ENCODE measurements at places on chromosomes 3 and 15.

- DNase-seq = no peak
Observed at GRCh38 chr15:87131067-87131466, 1051.4 kb downstream of the AGBL1 start.

DNA sequence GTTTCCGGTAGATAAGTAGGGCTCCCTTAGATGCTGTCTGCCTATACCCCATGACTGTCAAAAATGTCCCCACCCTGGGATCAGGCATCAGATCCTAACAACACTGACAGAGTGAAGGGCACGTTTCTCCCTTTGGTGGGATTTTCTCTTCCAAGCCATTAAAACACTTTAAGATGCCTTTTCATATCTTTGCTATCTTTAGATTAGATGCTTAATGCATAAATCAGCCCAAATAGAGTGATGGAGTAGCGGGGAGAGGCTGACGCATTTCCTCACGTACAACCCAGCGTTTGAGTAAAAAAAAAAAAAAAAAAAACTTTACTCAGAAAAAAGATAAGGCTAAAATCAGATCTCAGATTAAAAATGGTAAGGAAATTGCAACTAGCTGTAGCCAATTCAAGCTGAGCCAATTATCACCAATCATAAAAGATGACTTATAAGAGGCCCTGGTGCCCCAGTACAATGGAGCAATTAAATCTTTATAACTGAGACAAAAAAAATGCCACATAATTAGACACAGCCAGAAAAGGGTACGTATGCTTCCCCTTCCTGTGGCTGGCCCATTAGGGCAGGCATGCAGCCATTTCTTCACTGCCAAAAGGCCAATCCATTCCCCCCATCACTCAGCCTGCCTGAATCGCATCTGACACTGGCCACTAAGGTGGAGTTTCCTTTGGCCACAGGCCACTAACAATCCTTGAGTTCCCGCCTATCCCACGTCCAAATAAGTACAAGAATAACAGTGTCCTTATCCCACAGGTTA is 45.0 kb downstream of the RFTN1 start:
- DNase-seq = no peak

GRCh38 chr3:52236424-52236886 is 2.5 kb downstream of the TWF2 start:
- DNase-seq = no peak

DNA sequence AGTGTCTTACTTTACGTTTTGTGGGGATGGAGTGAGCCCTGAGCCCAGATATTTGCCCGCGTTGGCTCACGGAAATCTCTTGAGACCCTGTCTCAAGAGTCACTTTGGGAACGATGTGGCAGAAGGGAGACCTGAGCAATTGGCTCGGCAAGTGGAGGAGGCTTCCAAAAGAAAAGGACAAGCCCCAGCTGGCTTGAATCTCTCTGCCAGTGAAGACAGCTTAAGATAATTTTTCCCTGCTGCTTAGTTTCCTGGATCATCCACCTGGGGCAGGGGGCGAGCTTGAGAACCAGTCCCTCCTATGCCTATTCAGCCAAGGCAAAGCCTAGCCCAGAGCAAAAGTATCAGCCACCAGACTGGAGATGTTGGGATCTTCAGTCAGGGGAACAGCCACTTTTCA is 708 bp downstream of the SEC22A start:
- no peak for DNase-seq

- DNase-seq = no peak
Observed at GRCh38 chr15:90530250-90531051, 728 bp downstream of the CRTC3 start.

GRCh38 chr3:140536926-140537726 is 140.7 kb upstream of the TRIM42 start:
- DNase-seq = no peak

- DNase-seq = no peak
Observed at GRCh38 chr3:134092208-134092701, 62.5 kb upstream of the SLCO2A1 start.

- peak; percentile 89 for DNase-seq
Observed at GRCh38 chr15:71687902-71688508, 122.3 kb upstream of the NR2E3 start.

DNA sequence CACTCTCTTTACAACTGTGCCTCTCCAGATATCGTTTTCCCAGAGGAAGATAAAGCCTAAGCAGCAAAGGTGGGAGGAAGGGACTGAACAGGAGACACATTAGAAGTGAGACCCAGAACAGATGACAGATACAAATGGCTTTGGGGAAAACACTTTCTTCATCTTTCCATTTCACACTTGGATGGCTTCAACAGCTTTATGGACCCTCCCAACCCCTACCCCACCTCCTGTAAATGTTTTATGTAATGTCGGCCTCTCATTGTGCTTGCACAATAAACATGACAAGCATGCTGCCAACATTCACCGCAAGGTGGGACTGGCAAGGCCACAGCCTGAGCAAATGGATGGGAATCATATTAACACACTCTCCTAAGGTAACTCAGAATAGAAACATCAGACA is 1088.6 kb downstream of the TUSC7 start:
- DNase-seq = no peak

- peak; percentile 98 for DNase-seq
Observed at GRCh38 chr15:60758961-60759729, 280.2 kb upstream of the ICE2 start.

DNA sequence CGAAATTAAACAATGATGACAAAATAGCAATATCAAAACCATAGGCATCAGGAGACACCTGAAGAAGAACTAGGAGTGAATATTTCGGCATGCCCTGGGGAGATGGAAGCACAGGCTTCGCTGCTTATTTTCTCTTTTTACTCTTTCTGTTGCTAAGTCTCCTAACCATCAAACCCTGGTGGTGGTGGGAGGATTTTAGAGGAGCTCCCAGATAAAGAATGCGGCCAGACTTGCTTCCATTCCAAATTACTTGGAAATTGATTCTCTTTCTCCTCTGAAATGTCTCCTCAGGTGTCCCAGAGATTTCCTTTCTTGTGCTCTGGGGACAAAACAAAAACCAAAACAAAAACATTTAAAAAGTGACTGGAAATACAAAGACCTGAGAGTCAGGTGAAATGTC is 243.0 kb downstream of the KBTBD8 start:
- DNase-seq = no peak

- DNase-seq = no peak
Observed at GRCh38 chr3:44114142-44114541, 127.5 kb upstream of the TOPAZ1 start.

- no peak for DNase-seq
Observed at GRCh38 chr3:141797819-141798447, 34.7 kb downstream of the GRK7 start.

GRCh38 chr15:99857836-99858235 is 124.6 kb upstream of the LYSMD4 start:
- no peak for DNase-seq

DNA sequence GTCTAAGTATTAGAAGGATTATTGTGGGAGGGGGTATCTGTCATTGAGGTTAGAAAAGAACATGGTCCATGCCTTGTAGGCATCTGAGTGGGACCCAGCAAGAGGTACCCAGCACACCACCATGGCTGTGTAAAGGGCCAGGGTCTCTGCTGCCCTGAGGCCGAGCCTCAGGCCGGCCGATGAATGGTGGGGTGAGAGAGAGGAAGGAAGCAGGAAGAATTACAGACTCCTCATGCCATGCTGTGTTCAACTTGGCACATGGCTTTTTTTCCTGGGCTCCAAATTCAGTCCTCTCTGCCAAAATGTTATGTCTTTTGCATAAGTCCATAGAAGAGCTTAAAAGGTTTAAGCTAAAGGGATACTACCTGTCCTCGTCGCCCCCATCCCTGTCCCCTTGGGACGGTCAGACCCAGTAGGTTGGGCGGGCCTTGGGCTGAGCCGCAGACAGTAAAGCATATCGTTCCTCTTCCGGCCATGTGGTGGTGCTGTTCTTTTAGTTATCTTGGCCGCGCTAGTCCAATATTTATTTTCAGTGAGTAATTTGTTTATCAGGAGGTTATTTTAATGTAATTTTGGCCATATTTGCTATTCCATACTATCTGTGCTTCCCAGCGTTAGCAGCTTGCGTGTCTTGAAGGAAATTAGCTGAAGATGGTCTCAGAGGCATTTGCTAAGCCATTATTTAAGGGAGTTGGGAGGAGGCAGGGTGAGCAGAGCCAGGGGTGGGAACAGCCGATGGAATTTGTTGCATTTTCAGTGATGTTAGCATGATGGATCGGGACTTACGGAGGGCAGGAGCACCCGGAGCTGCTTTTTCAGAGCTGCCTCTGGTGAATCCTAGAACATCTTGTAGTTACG is 152.4 kb downstream of the AGBL1 start:
- DNase-seq = peak; percentile 22

- DNase-seq = no peak
Observed at GRCh38 chr3:96172917-96173316, 641.5 kb upstream of the EPHA6 start.

GRCh38 chr3:136276049-136276755 is 26.1 kb downstream of the PCCB start:
- peak; percentile 11 for DNase-seq

DNA sequence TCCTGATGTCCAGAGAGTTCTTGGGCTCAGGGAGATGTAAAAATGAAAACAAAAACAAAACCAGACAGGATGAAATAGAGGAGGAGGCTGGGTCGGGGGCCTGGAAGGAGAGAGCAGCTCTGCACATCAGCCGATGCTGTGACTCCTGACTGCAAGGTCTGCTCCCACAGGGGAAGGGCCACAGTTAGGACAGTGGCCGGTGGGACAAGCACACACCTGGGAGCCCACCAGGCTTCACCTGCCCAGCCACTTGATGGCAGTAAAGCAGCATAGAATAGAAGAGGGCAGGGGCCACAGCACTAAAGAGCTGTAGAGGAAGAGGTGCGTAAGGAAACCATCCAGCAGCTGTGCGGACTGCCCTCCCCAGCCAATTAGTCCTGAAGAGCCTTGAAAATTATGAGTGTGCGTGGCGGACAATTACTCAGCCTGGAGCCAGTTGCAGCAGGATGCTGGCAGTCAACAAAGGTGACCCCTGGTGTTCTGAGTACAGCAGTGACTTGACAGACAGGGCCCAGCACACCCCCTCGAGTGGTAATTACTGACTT is 29.8 kb downstream of the ALS2CL start:
- DNase-seq = no peak

- peak; percentile 67 for DNase-seq
Observed at GRCh38 chr3:71423151-71423906, 160.2 kb downstream of the FOXP1 start.

DNA sequence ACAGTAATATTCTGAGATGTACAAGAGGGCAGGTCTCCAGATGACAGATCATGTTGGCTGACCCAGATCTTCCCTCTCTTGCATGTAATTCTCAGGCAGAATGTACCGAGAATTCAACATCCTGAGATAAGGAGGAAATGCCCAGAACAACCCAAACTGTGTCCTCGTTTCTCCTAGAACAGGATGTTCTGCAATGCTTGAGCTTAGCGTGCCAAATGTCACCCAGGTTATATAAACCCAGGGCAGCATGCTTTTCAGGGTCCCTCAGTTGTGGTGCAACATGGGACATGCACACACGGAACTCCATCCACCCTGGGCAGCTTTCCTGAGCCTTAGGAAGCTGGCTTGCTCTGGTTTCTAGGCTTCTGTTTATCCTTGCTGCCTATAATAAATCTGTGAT is 102.1 kb upstream of the CMC1 start:
- DNase-seq = no peak

- peak; percentile 84 for DNase-seq
Observed at GRCh38 chr3:148707601-148708380, 10.1 kb downstream of the AGTR1 start.

DNA sequence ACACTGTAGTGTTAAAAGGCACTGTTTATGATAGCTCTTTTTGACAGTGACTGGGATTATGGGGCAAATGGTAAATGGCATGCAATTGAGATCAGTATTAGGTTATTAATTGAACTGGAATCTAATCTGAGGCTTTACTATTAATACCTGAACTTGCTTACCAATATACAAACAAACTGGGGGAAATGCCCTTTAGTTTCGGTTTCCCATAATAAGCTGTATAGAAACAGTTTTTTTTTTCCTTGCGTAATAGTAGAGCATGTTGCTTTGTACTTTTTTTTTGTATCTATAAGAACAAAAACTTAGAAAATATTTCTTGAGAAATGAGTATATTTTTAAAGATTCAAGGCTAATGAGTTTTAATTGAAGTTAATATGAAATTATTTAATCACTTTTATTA is 95.0 kb downstream of the FNDC3B start:
- no peak for DNase-seq
